ENCODE measurements at places on chromosomes 5 and 9. TPM values are rescaled to one million over a fixed set of nuclear protein-coding genes. Genes with fewer than 3 reads are reported as not detected.

GRCh38 chr5:151674626-151675610, 11.8 kb downstream of the SPARC start:
- DNase-seq = no peak

FGF1 gene
- 0.20 TPM for total RNA-seq

DNA sequence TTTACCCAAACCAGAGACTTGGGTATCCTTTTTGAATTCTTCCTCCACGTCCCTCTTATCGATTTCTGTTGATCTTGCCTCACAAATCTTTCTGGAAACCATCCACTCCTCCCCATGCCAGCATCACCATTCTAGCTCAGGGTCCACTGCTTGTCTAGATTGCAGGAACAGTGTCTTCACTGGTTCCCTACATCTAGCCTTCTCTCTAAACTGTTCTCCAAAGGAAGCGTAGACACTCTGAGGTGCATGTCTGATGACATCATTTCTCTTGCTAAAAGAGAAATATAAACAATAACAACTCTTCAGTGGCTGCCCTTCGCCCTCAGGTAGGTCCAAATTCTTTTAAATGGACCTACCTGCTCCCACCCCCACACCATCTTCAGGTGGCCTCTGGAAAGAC, 200.1 kb downstream of the DCP2 start:
- no peak for DNase-seq

GRCh38 chr5:157835041-157835440, 23.9 kb downstream of the CLINT1 start:
- no peak for DNase-seq

- DNase-seq = no peak
Observed at GRCh38 chr9:12880406-12881015, 105.7 kb downstream of the LURAP1L start.

DNA sequence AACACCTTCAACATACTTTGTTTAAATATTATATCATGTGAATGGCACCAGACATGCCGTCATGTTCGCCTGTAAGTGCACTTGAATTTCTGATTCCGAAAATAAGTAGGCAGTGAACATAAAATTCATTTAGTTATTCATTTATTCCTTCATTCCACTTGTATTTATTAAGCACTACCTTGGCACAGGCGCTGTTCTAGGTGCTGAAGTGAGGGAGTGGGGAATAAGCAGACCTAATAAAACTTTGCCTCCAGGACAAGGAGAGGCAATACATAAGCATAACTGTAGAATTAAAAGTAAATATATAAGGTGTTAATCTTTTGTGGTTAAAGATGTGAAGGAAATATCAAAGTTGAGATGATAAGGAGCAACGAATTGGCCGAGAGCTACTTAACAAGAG, 297.4 kb downstream of the TENT4A start:
- no peak for DNase-seq

FIBCD1 gene
- total RNA-seq = not detected

DNA sequence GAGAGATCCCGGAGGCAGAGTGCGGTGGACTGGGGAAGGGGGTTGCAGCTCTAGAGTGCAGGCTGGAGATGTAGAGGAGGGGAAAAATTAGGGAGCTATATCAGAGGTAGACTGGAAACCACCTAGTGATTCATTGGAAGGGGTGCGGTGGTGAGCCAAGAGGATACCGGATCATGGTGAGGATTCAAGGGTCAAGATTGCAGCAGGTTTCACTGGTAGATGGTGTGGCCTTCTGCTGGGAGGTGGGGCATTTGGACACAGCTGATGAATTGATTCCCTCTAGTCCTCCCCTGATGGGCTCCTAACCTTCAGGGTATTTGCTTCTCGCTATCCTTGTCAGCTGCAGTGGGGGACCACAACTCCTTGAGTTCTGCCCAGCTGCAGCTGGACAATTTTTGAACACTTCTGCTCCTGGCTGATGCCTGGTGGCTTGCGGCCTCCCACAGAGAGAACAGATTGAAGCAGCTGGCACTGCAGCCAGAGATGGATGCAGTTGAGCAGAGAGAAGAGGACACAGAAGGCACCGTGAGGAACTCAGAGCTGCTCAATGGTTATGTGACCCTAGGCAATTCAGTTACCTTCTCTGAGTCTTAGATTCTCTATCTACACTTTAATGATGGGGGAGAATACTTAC, 134.4 kb upstream of the ABCA1 start:
- no peak for DNase-seq

- DNase-seq = peak; percentile 13
Observed at GRCh38 chr9:136854113-136854841, 2.1 kb downstream of the MAMDC4 start.

DNA sequence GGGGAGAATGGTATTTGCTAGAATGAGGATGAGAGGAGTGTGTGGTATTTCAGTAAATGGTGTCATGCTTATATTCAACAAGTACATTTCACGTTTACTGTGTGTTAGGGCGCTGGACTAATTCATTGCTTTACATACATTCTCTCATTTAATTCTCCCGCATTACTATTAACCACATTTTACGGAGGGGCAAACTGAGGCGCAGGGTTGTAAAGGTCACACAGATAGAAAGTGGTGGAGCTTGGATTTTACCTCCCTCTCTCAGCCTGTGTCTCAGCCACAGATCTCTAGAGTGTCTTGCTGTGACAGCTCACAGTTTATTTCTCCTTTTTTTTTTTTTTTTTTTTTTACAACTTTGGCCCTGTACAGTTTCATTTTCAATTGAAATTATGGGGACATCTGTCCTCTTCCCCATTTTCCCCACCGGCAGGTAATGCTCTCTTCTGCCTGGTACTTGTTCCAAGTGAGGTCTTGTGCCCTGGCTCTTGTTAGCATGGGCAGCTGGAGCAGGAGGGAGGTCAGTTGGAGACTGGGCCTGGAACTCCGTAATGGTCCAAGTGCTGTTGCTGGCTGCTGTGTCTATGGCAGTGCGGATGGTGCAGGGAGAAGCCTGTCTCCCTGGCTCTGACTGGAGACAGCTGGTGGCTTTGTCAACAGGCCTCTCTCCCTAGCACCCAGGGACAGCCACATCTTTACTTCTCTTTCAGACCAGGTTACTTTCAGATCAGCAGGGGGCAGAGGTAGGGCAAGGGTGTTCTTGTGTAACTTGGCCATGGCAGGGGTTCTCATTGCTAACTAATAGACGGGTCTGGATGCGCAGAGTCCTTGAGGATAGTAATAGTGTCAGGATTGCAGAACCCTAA, 20.5 kb upstream of the NDST1 start:
- DNase-seq = no peak

GRCh38 chr9:35771534-35771933, 17.5 kb upstream of the MSMP start:
- DNase-seq = no peak

DNA sequence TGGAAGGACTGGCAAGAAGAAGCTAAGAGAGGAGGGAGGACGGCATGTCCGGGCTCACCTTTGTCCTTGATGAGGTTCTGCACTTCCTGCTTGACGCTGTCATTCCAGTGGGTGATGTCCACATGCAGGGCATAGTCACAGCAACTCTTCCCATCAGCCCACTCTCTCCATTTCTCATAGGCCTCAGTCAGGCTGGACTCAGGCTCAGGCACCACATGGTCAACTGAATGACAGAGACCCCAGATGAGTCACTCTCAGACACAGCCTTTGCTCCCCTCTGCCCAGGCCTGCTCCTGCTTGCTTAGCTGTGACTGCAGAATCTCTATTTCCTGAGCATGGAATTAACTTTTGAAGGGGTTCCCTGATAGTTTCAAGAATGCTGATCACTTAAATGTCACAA, 94.2 kb downstream of the DPYSL3 start:
- no peak for DNase-seq

DNA sequence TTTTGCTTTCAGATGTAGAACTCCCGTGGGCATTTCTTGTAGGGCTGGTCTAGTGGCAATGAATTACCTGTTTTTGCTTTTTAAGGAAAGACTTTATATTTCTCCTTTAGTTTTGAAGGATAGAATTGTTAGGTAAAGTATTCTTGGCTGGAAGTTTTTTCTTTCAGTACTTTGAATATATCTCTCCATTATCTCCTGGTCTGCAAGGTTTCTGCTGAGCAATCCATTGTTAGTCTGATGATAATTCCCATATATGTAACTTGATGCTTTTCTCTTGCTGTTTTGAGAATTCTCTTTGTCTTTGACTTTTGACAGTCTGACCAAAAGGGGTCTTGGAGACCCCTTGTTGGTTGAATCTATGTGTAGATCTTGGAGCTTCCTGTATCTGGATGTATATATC, 198.1 kb downstream of the TMEM167A start:
- no peak for DNase-seq

DNA sequence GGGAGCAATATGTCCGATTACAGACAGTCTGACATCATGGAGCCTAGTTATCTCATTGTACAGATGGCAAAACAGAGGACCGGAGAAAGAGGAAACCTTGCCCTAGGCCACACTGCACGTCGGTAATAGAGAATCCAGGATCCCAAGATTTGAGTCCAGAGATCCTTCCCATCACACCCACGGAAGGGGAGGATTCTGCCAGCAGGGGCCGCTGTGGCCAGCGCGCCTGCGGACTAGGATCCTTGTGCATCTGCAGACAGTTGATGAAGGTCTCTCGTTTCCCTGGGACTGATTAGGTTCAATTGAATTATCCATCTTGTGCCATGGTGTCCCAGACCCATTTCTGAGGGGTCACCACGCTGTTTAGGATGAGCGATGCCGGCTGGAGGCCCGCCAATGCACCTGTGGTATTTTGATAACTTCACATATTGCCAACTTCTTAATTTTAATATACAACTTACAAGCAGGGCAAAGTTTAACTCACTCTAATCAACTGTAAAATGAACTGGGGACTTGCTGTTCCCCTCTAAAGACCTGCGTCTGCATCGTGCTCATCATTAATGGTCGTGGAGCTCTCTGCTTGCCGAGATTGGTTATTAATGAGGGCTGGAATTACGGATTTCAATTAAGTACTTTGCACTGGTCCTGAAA, 592.7 kb upstream of the BRINP1 start:
- DNase-seq = peak; percentile 48

DNA sequence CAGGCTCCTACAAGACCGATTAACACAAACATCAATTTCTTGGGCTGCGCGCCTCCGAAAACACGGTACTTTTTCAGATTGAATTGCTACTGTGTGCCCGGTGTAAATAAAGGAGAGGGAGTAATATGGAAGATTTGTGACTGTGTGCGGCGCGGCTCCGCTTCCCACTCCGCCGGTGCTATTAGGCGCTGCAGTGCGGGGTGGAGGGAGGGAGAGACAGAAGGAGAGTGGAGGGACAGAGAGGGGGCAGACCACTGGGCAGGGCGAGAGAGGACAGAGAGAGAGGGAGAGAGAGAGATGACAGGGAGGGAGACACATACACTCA, 24.7 kb upstream of the RNU6ATAC start:
- DNase-seq = peak; percentile 1

Data from pancreas (tissue), 10 donors.